ENCODE measurements at places on chromosomes 1 and 21. TPM values are rescaled to one million over a fixed set of nuclear protein-coding genes. Genes with fewer than 3 reads are reported as not detected.

GRCh38 chr1:201877877-201878401, 10.8 kb upstream of the SHISA4 start:
- DNase-seq: no peak
- H3K27me3 ChIP-seq: no peaks in the 10 kb centered on the region
- H3K4me1 ChIP-seq: no peaks in the 10 kb centered on the region
- no peaks in the 10 kb centered on the region for H3K36me3 ChIP-seq
- no peak overlapping the region for H3K27ac ChIP-seq
- H3K4me3 ChIP-seq: no peak overlapping the region

DNA sequence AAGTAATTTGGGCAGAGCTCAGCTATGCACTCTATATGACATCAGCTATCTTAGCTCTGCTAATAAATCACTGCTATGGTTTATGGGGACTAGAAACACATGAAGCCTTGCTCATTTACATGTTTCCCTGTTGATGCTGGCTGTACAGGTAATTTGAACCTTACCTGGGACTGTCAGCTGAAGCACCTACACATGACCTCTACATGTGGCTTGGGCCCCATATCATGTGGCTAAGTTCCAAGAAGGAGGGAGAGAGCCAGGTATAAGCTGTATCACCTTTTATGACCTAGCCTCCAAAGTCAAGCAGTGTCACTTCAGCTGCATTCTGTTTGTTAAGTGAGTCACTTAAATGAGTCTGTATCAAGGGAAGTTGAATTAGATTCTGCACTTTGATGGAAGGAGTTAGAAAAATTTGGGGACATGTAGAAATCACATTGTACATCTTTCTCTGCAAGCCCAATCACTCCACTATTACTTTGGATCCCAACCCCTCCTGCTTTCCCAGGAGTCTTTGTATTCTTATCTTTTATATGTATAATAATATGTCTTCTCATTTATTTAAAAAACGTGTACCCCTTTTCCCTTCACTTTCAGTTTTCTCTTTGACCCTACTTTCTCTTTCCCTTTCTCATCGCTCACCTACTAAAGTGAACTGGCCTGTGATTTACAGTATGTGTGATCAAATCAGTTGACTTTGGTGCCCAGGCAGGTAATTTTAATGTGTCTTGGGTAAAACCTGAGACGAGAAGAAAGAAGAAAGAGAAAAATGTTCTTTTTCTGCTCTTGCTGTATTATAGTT, 53.4 kb upstream of the PRKACB start:
- DNase-seq: peak; percentile 20
- H3K36me3 ChIP-seq: no peaks in the 10 kb centered on the region
- no peak overlapping the region for H3K4me3 ChIP-seq
- no peaks in the 10 kb centered on the region for H3K27me3 ChIP-seq
- no peak overlapping the region for H3K27ac ChIP-seq

GRCh38 chr21:23801292-23801691, 1806.0 kb downstream of the MRPL39 start:
- no peaks in the 10 kb centered on the region for H3K36me3 ChIP-seq
- no peak for DNase-seq
- no peaks in the 10 kb centered on the region for H3K4me1 ChIP-seq
- H3K4me3 ChIP-seq: no peak overlapping the region

DNA sequence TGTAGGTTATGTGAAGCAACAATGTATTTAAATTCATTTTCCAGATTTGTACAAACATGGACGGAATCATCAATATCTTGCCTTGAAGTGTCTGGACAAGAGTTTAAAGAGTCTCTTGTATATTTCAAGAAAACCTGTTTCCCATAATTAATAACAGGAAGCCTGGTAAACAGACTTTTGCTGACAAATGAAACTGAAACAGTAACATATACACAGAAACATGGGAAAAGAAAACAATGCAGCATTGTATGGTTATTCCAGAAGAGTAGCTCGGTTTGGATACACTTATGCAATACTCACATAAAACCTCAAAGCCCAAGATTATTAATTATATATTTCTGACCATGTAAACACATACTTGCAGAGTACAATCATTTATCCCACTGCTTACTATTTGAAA, 265.5 kb downstream of the PTPRC start:
- no peaks in the 10 kb centered on the region for H3K36me3 ChIP-seq
- H3K27ac ChIP-seq: no peak overlapping the region

GCSAML gene
- total RNA-seq: 0.40 TPM

SLC44A5 gene
- total RNA-seq: 5.4 TPM

PAQR6 gene
- 1.1 TPM for total RNA-seq

- DNase-seq: no peak
- no peak overlapping the region for H3K4me3 ChIP-seq
- no peaks in the 10 kb centered on the region for H3K36me3 ChIP-seq
- H3K27ac ChIP-seq: no peak overlapping the region
- H3K4me1 ChIP-seq: no peaks in the 10 kb centered on the region
Observed at GRCh38 chr1:212977781-212978645, 27.7 kb downstream of the VASH2 start.

DNA sequence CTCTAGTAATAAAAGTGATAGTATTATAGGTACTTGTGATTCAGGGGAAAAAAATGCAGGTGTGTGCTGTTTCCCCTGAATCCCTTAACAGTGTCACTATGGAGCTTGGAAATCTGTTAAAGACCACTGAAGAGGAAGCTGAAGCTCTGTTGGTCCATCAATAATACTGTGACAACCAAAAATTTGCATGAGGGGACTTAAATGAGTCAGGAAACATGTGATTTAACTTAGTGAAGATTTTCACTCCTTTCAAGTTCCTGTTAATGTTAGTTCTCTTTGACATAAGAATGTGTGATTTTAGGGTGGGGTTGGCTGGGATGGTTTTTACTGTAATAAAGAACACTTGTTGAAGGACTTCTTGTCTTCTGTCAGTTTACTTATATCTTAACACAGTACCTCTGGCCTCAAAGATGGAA, 32.0 kb downstream of the VANGL2 start:
- H3K27me3 ChIP-seq: no peaks in the 10 kb centered on the region
- H3K36me3 ChIP-seq: no peaks in the 10 kb centered on the region
- no peak for DNase-seq
- H3K4me3 ChIP-seq: no peak overlapping the region
- H3K4me1 ChIP-seq: peaks cover 4% of the 10 kb centered on the region

GRCh38 chr1:68317543-68317942, 85.2 kb upstream of the WLS start:
- H3K4me1 ChIP-seq: no peaks in the 10 kb centered on the region
- H3K36me3 ChIP-seq: no peaks in the 10 kb centered on the region
- H3K27me3 ChIP-seq: no peaks in the 10 kb centered on the region
- H3K27ac ChIP-seq: no peak overlapping the region

DNA sequence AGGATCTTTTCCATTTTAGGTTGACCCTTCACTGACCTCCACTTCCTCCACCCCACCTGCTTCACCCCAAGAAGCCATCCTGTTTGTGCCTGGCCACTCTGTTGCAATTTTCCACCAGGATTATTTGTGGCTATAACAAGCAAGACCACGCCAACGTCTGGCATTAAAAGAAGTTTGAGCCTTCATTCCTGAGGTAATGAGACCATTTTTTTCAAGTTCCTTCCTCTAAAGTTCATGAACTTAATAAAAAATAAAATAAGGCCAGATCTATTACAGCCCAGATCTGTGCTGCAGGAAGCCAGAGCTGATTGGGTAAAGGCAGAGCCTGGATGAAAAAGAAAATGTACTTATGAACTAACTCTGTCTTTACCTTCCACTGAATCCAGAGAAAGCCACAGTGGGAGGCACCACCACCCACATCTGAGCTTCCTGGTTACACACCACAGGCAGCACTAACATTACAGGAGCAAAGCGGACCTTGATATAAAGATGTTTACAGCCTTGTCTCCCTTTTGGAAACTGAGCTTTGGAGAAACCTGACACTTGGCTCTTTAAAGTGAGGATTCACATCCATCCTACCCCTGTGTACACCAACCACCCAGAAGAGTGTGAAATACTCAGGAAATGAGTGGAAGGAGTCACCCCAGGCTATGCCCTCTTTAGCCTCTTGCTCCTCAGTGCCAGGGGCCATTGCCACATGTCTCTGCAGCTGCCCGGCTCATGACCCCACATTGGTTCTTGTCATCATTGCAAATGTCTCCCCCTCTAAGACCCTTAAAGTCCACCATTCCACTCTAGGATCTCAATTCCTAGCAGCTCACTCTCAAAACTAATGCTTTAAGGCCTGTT, 293.6 kb downstream of the PLPP3 start:
- H3K4me3 ChIP-seq: no peak overlapping the region
- H3K27ac ChIP-seq: no peak overlapping the region
- no peaks in the 10 kb centered on the region for H3K4me1 ChIP-seq

GRCh38 chr1:60923389-60924087, 158.8 kb upstream of the NFIA start:
- H3K4me3 ChIP-seq: no peak overlapping the region
- H3K36me3 ChIP-seq: no peaks in the 10 kb centered on the region
- H3K4me1 ChIP-seq: no peaks in the 10 kb centered on the region
- no peak for DNase-seq
- no peaks in the 10 kb centered on the region for H3K27me3 ChIP-seq

DNA sequence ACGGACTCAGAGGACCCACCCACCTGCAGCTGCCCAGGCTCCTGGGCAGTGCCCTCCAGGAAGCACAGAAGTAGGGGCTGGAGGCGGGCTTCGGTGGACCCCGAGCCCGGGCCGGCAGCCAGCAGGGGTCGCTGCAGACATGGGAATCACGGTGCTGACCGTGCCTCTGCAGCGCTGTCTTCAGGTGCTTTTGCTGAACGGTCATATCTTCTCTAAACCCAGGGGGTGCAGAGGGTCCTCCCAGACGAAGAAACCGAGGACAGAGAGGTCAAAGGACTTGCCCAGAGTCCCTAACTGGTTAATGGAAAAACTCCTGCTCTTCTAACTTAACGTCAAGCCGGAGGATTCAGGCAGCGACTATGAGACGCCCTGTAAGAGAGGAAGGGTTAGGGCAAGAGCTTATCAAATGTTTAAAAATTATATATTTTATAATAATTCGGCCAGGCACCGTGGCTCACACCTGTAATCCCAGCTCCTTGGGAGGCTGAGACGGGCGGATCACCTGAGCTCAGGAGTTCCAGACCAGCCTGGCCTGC, 21.5 kb upstream of the LEFTY2 start:
- no peaks in the 10 kb centered on the region for H3K36me3 ChIP-seq
- H3K4me3 ChIP-seq: no peak overlapping the region
- DNase-seq: peak; percentile 80
- H3K4me1 ChIP-seq: no peaks in the 10 kb centered on the region
- no peaks in the 10 kb centered on the region for H3K27me3 ChIP-seq

LEFTY2 gene
- 0.53 TPM for total RNA-seq

NTMT2 gene
- total RNA-seq: not detected

FLVCR1 gene
- 12.6 TPM for total RNA-seq

DNA sequence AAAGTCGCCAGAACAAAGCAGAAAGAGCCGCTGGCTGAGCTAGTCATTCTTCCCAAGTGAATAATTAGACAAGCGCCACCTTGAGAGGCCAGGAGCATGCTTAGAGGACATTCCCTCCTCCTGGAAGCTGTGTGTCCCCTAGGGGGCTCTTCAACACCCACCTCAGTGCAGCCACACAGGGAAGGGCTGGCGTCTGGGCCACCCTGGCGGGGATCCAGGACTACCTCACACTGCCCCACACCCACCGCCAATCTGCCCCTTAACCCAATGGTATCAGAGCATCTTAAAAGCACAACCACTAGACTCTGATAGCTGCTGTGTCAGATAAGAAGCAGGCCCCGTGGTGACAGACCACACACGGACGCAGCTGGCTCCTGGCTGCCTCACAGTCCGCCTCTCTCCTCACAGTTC, 24.9 kb downstream of the SETD4 start:
- no peak overlapping the region for H3K27ac ChIP-seq
- no peak for DNase-seq
- no peak overlapping the region for H3K4me3 ChIP-seq
- no peaks in the 10 kb centered on the region for H3K4me1 ChIP-seq
- H3K36me3 ChIP-seq: peaks cover 5% of the 10 kb centered on the region
- H3K27me3 ChIP-seq: no peaks in the 10 kb centered on the region

DNA sequence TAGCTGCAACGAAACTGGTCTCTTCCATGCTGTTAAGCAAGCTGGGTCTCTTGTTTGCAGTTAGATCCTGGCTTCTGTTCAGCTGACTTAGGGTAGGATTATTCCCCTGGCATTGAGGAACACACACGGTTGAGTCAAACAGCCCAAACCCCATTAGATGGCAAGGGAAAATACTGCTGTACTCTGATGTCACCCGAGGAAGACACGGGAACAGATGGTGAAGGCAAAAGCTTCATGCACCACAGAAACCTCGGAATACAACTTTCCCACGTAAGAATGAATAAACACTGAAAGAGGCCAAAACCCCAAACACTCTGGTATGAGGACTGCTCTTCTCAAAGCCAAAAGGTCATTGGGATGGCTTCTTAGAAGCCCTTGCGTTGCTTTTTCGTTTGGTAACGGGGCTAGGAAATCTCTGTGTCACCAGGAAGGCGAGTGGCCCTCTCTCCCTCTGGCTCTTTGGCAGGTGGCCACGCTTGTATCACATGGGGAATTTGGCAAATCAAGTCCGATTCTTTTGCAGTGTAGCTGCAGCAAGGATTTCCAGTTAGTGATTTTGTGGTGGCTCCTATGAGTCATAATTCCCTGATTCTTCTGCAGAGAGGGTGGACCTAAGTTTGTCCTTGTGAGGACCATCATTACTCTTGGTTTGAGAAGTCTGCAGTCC, 16.7 kb upstream of the LYST start:
- H3K36me3 ChIP-seq: no peaks in the 10 kb centered on the region
- H3K4me1 ChIP-seq: no peaks in the 10 kb centered on the region
- peak; percentile 76 for DNase-seq

DNA sequence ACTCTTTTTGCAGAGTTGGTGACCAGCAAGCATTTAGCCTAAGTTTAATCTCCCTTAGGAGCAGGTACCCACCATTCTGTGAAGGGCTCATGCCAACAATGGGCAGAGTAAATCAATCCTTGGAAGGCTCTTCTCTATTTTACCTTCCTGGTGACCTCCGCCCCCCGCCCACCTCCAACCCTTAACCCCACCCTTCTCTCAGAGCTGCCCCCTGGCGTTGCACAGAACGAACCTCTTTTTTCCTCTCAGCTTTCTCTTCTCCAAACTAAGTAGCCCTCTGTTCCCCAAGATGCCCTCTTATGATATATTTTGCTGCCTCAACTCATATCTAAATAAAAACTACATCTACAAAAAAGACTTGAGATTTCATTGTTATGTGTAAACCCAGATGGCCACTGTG, 186.8 kb downstream of the SEC16B start:
- H3K36me3 ChIP-seq: no peaks in the 10 kb centered on the region
- no peaks in the 10 kb centered on the region for H3K27me3 ChIP-seq

GRCh38 chr1:65253800-65254319, 55.5 kb upstream of the DNAJC6 start:
- no peaks in the 10 kb centered on the region for H3K36me3 ChIP-seq
- peak overlapping the region; percentile 70 for H3K4me3 ChIP-seq

- H3K27me3 ChIP-seq: no peaks in the 10 kb centered on the region
- H3K4me3 ChIP-seq: no peak overlapping the region
- peaks cover 6% of the 10 kb centered on the region for H3K4me1 ChIP-seq
- no peaks in the 10 kb centered on the region for H3K36me3 ChIP-seq
- peak; percentile 76 for DNase-seq
Observed at GRCh38 chr1:234643111-234643849, 33.3 kb upstream of the IRF2BP2 start.

Measured in colonic mucosa (tissue), 4 donors.